ENCODE measurements at places on chromosomes 5 and 9.

DNA sequence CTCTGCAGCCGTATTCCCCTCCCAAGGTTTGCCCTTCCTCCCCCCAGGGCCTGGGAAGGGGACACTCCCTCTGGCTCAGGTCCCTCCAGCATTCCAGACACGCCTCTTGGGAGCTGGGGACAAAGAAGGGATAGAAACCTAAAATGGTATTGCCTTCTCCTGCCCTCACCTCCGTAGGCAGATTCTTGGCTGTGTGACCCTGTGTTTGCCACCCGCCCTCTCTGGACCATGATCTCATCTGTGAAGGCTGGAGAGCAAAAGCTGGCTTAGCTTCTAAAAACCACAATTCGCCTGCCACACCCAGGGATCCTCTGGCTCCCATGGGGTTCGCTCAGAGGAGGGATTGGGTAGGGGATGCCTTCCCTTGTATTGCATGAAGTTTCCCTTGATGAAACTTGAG is 7.7 kb downstream of the AQP3 start:
- no peak for DNase-seq
- H3K27ac ChIP-seq, result no peak overlapping the region
- H3K27me3 ChIP-seq, result no peaks in the 10 kb centered on the region
- no peaks in the 10 kb centered on the region for H3K36me3 ChIP-seq

DNA sequence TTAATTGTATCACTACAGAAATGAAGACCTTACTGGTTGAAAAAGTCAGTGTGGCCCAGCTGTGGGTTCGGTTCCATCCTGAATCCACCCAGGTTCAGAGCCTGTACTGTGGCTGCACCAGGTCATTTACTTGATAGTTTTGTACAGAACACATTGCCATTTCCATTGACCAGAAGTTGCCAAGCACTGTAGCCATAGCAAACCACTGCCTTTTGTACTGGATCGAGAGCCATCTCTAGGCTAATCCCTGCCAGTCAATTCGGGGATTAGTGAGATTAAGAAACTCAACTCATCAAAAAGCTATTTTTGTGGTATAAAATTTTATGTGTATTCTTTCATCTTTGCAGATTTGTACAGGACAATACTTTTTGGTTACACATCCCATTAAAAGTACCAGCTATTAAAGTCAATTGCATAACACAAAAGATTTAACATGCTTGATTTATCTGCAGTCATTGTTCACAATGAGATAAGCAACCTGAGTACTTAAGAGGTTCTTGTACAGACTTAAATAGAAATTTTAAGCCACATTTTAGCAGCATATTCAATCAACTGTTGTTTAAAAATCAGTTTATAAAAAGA is 108.5 kb upstream of the OTULINL start:
- no peak for DNase-seq
- no peaks in the 10 kb centered on the region for H3K27me3 ChIP-seq
- H3K36me3 ChIP-seq, result peaks cover 4% of the 10 kb centered on the region
- H3K4me3 ChIP-seq, result no peak overlapping the region
- no peaks in the 10 kb centered on the region for H3K4me1 ChIP-seq

GRCh38 chr9:21890696-21891095 is 88.3 kb downstream of the MTAP start:
- H3K27me3 ChIP-seq, result no peaks in the 10 kb centered on the region
- no peak for DNase-seq
- H3K4me3 ChIP-seq, result no peak overlapping the region
- H3K36me3 ChIP-seq, result peaks cover 68% of the 10 kb centered on the region
- H3K4me1 ChIP-seq, result no peaks in the 10 kb centered on the region

- peak overlapping the region; percentile 100 for H3K4me3 ChIP-seq
- DNase-seq, result no peak
- peaks cover 67% of the 10 kb centered on the region for H3K4me1 ChIP-seq
- H3K27me3 ChIP-seq, result no peaks in the 10 kb centered on the region
- peak overlapping the region; percentile 98 for H3K27ac ChIP-seq
- H3K36me3 ChIP-seq, result peaks cover 58% of the 10 kb centered on the region
Measured at GRCh38 chr5:141617682-141618029, 1.1 kb downstream of the DIAPH1 start.

DNA sequence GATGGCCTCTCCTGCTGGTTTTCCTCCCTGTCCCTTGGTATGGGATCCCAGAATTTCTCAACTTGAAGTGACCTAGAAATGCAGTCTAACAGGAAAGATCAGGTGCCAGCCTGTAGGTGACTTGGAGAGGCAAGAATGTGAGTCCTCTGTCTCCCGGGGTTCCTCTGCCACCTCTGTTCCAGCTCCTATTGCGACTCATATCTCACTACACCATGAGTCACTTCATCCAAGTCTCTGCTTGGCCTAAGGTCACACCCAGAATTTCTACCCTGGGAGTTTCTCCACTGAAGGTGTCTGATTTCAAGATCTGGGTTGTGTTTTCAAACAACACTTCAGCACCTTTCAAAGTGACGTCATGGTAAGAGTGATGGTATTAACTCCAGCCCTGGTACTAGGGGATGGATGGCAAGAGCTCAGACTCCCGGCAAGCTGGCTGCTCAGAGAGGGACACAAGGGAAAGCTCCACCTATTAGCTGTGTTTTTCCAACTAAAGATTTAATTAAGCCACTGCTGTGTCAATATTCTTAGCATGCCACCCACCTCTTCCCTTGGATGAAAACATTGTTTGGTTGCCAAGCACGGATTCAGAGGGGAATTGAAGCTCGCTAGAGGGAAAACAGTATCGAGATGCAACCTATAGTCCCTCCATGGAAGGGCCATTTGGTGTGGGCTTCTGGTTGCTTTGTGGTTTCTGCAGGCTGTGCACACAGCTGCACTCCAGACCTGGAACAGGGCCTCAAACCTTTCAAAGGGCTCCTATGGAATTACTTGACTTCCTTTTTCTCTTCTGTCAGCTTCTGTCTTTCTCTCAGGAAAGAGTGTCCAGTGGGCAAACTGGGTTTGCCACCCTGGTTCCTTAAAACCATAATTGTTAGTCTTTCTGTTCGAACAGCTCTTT is 205.7 kb downstream of the GAS1 start:
- no peak for DNase-seq
- H3K36me3 ChIP-seq, result no peaks in the 10 kb centered on the region
- H3K4me1 ChIP-seq, result no peaks in the 10 kb centered on the region
- no peak overlapping the region for H3K27ac ChIP-seq
- H3K4me3 ChIP-seq, result no peak overlapping the region
- no peaks in the 10 kb centered on the region for H3K27me3 ChIP-seq

DNA sequence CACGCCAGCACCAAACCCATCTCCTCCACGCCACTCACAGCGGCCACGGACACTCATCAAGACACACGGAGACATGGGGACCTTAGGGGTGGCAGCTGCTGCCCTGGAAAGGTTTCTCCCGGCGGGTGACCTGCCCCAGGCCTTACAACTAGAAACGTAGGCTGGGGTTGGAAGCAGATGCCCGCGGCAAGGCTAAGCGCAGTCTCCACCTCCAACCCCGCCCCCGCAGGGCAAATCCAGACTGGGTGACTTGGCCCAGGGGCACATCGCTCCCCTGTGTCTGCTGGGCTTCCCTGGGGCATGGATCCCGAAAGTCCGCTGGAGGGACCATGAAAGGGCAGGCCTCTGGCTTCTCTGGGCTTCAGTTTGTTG is 12.0 kb upstream of the ASS1 start:
- no peak overlapping the region for H3K4me3 ChIP-seq
- no peaks in the 10 kb centered on the region for H3K4me1 ChIP-seq
- H3K27me3 ChIP-seq, result peaks cover 40% of the 10 kb centered on the region
- no peaks in the 10 kb centered on the region for H3K36me3 ChIP-seq
- DNase-seq, result no peak

- H3K4me1 ChIP-seq, result peaks cover 9% of the 10 kb centered on the region
- no peaks in the 10 kb centered on the region for H3K36me3 ChIP-seq
Measured at GRCh38 chr9:88949425-88949824, 41.8 kb upstream of the S1PR3 start.

GRCh38 chr9:121700165-121700831 is 48.9 kb downstream of the DAB2IP start:
- peaks cover 39% of the 10 kb centered on the region for H3K27me3 ChIP-seq
- no peaks in the 10 kb centered on the region for H3K36me3 ChIP-seq

DNA sequence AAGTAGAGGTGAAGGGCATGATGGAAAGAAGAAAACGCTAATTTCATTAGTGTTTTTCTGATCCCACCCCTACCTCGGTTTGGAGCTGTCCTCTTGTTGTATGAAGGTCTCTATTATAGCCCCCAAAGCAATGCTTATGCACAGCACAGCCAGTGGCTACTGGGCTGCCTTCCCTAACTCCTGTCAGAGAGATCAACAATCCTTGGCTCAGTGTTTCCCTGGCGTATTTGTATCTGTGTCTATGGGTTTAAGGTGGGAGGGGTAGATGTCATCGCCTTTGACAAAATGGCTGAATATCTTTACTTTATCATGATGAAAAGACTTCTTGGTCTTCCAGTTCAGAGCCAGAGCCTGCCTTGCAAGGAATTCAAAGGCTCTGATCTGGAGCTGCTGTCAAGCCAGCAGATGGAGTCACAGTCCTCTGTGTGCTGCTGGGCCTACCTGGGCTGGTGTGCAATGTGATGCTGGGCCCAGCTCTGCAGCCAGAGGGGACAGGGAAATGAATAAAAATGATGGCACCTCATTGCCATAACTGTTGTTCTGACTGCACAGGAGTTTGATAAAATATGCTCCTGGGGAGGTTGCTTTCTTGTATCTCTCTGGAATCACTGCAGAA is 20.1 kb upstream of the HSPA9 start:
- peaks cover 42% of the 10 kb centered on the region for H3K27me3 ChIP-seq
- no peak overlapping the region for H3K27ac ChIP-seq
- no peaks in the 10 kb centered on the region for H3K4me1 ChIP-seq
- H3K36me3 ChIP-seq, result no peaks in the 10 kb centered on the region
- no peak overlapping the region for H3K4me3 ChIP-seq

GRCh38 chr5:135442431-135443160 is 4.6 kb downstream of the DCANP1 start:
- H3K4me1 ChIP-seq, result no peaks in the 10 kb centered on the region
- no peak for DNase-seq
- H3K27me3 ChIP-seq, result no peaks in the 10 kb centered on the region
- no peaks in the 10 kb centered on the region for H3K36me3 ChIP-seq
- no peak overlapping the region for H3K27ac ChIP-seq

DNA sequence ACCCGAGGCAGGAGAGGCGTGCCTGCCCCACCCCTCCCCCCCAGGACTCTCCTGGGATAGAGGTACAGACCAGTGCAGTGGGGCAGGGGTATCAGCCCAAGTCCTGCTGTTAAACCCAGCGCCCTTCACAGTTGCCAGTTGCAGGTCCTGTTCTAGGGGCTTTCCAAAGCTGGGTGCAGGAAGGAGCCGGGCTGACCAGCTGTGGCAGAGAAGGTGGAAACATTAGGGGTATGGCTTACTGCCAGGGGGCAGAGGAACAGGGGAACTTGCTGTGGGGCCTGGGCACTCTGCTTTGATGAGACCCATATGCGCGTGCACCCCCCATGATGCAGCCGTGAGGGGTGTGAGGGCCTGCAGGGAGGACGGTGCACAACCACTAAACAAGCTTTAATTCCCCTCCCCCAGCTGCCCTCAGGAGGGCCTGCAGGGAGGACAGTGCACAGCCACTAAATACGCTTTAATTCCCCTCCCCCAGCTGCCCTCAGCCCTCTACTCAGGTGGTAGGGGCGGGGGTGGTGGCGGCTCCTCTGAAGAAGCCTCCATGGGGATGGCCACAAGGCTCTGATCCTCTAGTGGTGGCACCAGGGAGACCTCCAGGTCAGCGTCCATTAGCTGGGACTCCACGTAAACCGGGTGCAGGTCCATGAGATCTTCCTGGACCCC is 766 bp upstream of the LRRC26 start:
- H3K27ac ChIP-seq, result no peak overlapping the region
- H3K4me3 ChIP-seq, result no peak overlapping the region
- no peak for DNase-seq
- no peaks in the 10 kb centered on the region for H3K4me1 ChIP-seq

DNA sequence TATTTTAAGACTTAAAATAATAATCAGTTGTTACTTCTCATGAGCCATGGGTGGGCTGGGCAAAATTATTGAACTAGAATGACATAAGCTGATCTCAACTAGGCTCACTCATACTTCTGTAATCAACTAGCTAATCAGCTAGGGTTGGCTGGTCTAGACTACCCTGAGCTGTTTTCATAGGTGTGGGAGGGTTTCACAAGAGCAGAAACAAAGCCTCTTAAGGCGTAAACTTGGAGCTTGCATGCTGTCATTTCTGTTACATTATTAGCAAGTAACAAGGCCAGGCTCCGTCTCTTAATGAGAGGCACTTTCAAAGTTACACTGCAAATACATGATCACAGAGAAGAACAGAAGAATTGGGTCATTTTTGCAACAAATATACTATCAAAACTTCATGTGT is 57.2 kb upstream of the GHR start:
- H3K4me3 ChIP-seq, result no peak overlapping the region
- no peak overlapping the region for H3K27ac ChIP-seq
- H3K4me1 ChIP-seq, result no peaks in the 10 kb centered on the region

DNA sequence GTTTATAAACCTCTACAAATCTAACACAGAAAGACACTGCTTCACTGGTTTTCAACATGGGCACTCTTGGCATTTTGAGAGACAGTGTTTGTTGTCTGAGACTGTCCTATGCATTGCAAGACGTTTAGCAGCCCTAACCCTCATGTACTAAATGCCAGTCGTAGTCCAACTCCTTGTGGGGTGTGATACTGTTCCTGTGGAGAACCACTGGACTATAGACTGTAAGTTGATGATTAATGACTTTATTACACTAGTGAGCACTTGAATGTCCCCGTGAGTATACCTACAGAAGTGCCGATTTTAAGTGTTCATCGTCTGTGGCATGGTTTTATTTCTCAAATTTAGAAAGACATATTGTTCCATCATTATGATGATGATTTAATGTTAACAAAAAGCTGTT is 46.2 kb downstream of the RECK start:
- no peak overlapping the region for H3K27ac ChIP-seq
- no peak overlapping the region for H3K4me3 ChIP-seq
- H3K36me3 ChIP-seq, result peaks cover 14% of the 10 kb centered on the region
- H3K27me3 ChIP-seq, result no peaks in the 10 kb centered on the region
- H3K4me1 ChIP-seq, result no peaks in the 10 kb centered on the region

DNA sequence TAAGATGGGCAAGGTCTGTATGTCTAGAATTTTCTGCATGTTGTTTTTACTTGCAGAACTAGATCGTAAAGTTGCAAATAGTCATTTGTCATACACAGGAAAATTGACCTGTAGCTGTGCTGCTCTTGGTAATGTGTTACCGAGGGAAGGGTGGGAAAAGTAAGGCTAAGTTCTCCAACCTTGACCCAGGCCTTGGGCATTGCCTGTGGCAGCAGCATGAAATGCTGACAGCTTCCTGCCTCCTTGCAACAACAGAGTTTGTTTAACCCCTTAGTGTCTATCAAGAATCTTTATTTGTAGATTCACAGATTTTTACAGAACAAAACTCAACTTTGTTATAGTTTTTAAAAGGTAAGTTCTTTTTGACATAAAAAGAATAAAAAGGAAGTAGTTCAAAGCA is 48.3 kb downstream of the ERCC6L2 start:
- H3K27me3 ChIP-seq, result no peaks in the 10 kb centered on the region
- H3K4me3 ChIP-seq, result no peak overlapping the region
- DNase-seq, result no peak
- H3K36me3 ChIP-seq, result peaks cover 32% of the 10 kb centered on the region
- no peak overlapping the region for H3K27ac ChIP-seq
